B cell (primary cell): ENCODE measurements at places on chromosomes 5 and 9.

GRCh38 chr9:108021096-108021710, 531.6 kb upstream of the KLF4 start:
- no peak overlapping the region for H3K4me3 ChIP-seq
- no peak for DNase-seq
- H3K4me1 ChIP-seq: no peaks in the 10 kb centered on the region

- H3K4me3 ChIP-seq: no peak overlapping the region
- peaks cover 12% of the 10 kb centered on the region for H3K4me1 ChIP-seq
- no peaks in the 10 kb centered on the region for H3K27me3 ChIP-seq
Observed at GRCh38 chr5:127227881-127228280, 62.7 kb upstream of the MEGF10 start.

- no peaks in the 10 kb centered on the region for H3K4me1 ChIP-seq
- H3K36me3 ChIP-seq: no peaks in the 10 kb centered on the region
- no peak overlapping the region for H3K27ac ChIP-seq
- H3K27me3 ChIP-seq: no peaks in the 10 kb centered on the region
Observed at GRCh38 chr5:77560677-77561263, 68.7 kb upstream of the WDR41 start.

DNA sequence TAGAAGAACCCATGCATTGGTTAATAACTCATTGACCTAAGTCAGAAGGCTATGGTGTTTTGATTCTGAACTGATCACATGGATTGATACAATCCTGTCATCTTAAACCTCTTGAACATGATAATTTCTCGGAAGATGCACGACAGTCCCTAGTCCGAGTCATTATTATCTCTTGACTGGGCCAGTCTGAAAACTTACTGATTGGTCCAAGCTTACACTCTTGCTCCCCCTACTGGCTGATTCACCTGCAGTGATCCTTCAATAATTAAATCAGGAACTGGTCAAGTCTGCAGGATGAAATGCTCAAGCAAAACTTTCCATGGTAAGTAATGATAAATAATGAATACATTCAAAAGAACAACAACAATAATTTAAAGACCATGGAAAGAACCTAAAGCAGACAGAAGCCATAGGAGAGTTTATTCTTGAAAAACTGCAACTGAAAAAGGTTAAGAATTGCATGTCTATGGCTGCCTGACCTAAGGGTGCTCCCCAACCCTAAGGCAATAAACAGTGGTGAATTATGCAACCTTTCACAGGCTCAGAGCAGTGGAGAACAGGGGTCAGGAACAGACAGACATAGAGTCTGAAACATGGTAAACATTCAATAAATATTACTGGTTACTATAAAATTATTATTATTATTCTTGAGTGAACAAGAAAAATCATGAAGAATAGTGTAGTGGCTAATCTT, 79.3 kb downstream of the BRINP1 start:
- DNase-seq: peak; percentile 35
- H3K27ac ChIP-seq: no peak overlapping the region
- H3K4me1 ChIP-seq: no peaks in the 10 kb centered on the region
- no peaks in the 10 kb centered on the region for H3K27me3 ChIP-seq
- no peaks in the 10 kb centered on the region for H3K36me3 ChIP-seq
- no peak overlapping the region for H3K4me3 ChIP-seq

- no peak overlapping the region for H3K27ac ChIP-seq
- DNase-seq: no peak
- no peaks in the 10 kb centered on the region for H3K36me3 ChIP-seq
Observed at GRCh38 chr5:35687961-35688360, 70.3 kb downstream of the SPEF2 start.
